Tibial nerve (tissue), 4 donors: ENCODE measurements at places on chromosomes 7 and 10.

GRCh38 chr7:97873606-97874005 lies 1.4 kb upstream of the ASNS start:
- no peak for DNase-seq

- no peak for DNase-seq
These were observed 45.8 kb upstream of the PLXNA4 start for GRCh38 chr7:132622081-132622480.

DNA sequence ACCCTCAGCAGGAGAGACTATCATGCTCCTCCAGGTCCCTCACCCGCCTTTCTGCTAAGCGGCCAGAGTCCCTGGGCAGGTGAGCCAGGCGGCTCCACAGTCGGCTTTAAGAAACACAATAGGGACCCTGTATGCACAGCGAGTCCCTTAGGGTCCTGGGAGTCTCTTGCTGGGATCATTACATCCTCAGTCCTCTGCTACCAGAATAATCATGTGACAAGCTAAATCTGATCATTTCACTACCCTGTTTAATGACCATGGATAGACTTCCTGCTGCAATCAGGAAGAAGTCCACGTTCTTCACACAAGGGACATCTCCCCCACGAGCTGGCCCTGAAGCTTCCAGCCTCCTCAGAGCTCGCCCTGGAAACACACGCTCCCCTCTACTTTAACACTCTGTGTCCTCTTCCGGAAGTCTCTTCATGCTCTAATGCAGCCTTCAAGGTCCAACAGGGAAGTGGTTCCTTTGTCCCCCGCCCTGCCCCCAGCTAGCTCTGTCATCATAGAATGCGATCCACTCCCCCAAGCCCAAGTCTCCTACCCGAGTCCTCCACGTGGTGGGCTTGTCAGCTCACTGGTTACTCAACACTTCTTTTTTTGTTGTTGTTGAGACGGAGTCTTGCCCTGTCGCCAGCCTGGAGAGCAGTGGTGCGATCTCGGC lies 101.5 kb downstream of the RNF216 start:
- no peak for DNase-seq

- no peak for DNase-seq
These were observed 143.8 kb downstream of the RSU1 start for GRCh38 chr10:16673443-16673842.

- no peak for DNase-seq
These were observed 30.6 kb upstream of the TUBB8 start for GRCh38 chr10:79532-80215.

DNA sequence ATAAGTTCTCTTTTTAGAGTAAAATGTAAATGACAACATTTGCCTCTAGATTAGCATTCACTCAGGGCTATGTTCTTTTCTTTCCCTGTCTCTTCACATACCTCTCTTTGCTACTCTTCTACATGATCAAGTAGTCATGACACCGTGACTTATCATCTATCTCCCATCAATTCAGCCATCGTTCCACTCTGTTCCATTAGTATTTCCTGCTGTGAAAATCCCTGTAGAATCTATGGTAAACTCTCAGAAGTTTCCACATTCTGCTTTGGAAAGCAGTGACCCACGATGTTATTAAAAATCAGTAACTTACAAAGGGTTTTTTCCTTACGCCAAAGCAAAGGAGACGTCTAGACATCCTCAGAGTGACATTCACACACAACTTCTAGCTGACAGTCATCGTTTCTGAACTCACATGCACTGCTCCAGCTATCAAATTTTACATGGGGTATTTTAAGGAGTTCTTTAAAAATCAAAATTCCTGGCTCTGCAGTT lies 135.6 kb downstream of the SEMA3C start:
- DNase-seq: no peak

DNA sequence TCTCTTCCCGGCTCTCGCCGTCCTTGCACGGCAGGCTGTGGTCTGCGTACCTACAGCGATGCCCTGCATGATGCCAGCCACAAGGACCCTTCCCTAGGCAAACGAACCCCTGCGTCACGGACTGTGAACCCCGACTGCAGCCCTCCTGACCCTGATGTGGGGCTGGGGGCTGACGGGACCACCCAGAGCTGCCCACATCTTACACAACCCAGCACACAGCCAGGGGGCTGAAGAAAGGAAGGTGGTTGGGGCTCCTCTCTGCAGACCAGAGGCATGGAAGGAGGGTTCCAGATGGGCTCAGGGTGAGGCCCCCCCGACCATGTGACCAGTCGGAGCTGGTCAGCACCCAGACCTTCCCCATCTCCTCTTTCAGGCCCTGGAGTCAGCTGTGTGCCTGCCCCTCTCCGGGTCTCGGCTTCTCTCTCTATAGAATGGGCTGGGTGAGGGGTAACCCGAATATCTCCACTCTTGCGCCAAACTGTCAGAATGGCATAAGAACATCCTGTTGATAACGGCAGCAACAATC lies 41.4 kb downstream of the EBF3 start:
- no peak for DNase-seq
